Activated naive CD8-positive, alpha-beta T cell treated with anti-CD3 and anti-CD28 coated beads, Interleukin-2, amount 50 U/mL, for 16 hours (primary cell): ENCODE measurements at places on chromosomes 6 and 20.
A peak's percentile ranks its signal among the peaks of the same experiment; 100 is the strongest.

- DNase-seq = no peak
These were observed 219.8 kb downstream of the ERMARD start for GRCh38 chr6:169971081-169971861.

DNA sequence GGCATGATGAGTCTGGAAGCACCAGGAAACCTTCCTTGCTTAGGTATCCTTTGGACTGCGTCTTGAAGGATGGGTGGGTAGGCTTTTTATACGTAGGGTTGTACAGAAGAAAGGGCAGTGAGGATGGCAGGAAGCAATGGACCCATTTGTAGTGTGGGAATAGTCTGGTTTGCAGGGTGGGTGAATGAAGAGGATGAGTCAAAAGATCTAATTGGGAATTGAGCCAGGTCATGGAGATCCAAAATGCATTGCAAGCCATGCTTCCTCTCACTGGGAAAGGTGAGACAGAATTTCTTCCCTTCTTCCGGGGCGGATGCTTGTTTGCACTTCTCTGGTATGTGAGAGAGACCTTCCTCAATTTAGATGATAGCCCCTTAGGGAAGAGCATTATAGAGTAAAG lies 10.1 kb upstream of the BTBD3 start:
- DNase-seq = no peak

DNA sequence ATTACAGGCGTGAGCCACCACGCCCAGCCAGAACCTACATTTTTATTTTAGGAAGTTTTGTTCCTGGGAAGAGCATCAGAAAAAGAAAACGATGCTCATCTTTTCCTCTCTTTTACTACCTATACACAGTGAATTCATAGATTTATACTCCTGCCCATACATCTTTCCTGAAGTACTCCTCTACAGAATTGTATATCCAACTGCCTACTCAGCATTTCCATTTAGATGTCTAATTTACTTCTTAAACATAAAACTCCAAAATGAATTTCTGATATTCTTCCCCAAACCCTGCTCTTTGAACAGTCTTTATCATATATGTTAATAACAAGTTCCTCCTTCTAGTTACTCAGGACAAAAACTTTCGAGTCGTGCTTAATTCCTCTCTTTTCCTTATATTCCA lies 39.8 kb upstream of the RSPO3 start:
- DNase-seq = no peak

DNA sequence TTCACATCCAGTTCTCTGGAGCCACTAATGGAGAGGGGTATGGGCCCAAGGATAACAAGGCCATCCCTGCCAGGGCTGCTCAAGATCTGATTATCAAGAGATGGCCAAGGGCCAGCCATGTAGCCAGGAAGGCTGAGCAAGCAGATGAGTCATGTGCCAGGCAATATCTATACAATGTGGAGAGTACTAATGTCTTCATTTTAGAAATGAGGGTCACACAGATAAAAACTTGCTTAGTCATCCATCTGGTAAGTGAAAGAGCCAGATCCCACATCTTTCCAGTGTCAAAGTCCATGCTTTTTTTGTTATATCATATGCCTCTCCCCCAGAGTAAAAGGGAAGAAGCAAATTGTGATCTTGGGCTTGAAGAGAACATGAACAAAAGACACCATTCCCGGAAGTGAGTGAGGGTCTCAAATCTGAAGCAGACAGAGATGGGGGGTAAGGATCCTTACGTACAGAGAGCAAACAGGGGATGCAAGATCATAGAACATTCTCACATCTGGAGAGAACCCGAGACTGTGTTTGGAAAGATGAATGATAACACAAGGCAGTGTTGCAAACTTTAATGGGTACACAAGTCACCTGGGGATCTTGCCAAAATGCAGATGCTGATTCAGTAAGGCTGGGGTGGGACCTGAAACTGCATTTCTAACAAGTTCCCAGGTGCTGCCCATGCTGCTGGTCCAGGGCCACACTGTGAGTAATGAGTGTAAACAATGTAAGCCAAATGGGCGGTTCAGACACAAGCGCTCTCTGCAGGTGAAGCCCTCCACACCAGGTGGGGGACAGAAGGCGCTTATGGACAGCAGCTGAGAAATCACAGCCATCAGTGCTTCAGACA lies 20.0 kb upstream of the GSTA3 start:
- no peak for DNase-seq

GRCh38 chr20:35699957-35700624 lies 886 bp downstream of the ROMO1 start:
- no peak for DNase-seq

DNA sequence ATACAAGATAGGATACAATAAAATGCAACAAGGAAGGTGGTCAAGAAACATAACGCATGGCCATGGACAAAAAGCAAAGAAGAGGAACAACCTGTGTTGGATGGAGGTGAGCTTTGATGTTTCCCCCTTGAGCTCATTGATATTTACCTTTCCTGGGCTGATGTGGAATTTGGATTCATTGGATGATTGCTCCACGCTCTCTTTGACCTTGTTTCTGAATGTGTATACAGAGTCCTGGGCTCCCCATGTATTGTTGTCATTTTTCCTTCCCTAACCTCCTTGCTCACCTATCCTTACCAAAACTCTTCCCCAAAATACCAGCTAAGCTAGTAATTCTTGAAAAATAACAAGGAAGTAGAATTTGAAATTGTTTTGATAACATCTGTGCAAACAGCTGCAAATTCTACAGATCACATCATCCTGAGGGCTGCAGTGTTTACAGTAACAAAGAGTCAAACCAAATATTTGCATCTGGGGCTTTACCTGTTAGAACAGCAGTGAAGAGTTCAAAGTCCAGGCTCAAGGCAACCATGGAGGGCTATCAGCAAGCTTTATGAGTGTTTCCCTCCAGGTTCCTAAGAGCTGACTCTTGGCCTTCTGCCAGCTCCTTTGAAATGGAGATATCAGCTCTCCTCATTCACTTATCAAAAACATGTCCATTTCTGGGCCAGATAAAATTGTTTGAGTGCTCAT lies 214.3 kb upstream of the MARCKS start:
- DNase-seq = no peak

- no peak for DNase-seq
These were observed 67.8 kb upstream of the NHSL1 start for GRCh38 chr6:138567052-138567451.

- no peak for DNase-seq
These were observed 76.2 kb downstream of the ALDH8A1 start for GRCh38 chr6:134873500-134874388.

- peak; percentile 4 for DNase-seq
These were observed 44.1 kb downstream of the NHSL1 start for GRCh38 chr6:138454981-138455706.

GRCh38 chr6:156839591-156840001 lies 62.4 kb downstream of the ARID1B start:
- DNase-seq = no peak

GRCh38 chr6:129659590-129660345 lies 50.2 kb downstream of the ARHGAP18 start:
- no peak for DNase-seq

GRCh38 chr6:158624684-158625682 lies 19.6 kb downstream of the DYNLT1 start:
- no peak for DNase-seq

GRCh38 chr6:69871107-69871506 lies 4.8 kb downstream of the COL19A1 start:
- DNase-seq = no peak

DNA sequence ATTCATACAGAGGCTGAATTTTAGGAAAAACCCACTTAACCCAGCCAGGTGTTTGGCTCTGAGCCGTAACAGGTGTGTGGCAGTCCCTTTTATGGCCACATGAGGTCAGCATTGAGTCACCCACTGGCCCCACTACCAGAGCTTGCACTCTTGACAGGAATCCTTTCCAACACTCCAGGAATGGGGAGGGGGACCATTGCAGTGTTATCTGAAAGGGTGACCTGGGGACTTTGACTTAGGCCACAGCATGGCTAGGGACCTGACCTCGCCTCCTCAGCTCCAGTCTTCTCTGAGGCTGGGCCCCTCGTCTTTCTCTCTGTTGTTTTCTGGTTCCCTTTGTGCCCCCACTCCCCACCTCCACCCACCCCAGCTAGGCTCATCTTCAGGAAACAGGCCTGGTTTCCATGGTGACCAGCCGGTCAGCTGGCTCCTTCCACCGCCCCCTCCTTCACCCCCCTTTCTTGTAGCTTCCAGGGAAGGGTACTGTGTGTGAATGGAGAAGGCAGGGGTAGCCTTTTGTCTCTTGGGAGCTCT lies 2.1 kb upstream of the TMEM151B start:
- peak; percentile 32 for DNase-seq

DNA sequence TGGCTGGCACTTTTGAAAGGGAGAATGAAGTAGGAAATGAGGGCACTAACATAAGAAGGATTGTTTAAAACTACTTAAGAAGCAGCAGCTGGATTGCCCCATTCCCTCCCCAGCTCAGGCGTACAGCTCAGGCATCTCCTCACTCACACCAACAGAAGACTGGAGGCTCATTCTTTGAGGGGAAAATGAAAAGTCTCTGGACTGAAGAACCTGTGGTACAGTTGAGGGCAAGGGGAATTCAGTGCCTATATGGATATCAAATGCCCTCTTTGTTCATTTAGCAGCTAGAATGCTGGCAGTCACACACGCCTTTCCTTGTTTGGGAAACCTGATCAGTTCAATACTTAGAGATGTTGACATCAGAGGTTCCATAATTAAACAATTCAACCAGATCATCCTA lies 502.1 kb upstream of the SOX4 start:
- no peak for DNase-seq

GRCh38 chr20:56451056-56451765 lies 17.2 kb upstream of the RTF2 start:
- no peak for DNase-seq

- DNase-seq = no peak
These were observed 46.7 kb downstream of the LRRN4 start for GRCh38 chr20:6007094-6007528.

DNA sequence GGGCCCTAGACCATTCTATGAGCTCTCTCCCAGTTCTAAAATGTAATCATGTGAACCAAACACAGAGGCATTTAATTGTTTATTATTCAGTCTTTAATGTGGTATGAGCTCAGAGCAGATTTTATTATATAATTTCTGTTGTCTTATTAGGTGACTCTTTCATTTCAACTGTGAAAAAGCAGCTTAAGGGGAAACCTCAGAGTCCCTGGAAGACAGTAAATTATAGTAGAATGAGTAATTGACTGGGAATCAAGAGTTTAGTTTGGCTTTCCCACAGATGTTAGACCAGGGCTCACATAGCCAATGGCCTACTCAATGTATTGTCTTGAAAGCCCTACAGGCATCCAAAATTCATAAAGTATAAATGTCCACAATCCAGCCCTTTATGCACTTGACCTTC lies 390.4 kb upstream of the SLC35B3 start:
- no peak for DNase-seq

DNA sequence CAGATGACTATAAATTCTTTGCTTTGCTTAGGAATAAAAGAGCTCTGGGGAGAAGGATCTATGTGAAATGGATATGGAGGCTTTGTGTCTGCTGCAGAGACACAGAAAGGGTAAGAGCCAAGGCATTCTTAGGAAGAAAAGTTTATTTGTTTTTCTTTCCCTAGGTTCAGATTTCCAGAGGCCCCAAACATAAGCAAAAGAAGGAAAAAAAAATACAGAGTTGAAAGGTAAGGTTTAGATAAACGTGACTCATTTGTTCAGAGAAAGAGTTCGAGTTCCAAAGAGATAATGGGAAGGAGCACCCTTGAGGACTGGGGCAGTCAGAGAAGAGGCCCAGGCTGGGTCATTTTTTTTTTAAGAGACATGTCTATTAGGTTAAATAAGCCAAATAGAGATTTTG lies 27.4 kb upstream of the BMP5 start:
- DNase-seq = no peak

DNA sequence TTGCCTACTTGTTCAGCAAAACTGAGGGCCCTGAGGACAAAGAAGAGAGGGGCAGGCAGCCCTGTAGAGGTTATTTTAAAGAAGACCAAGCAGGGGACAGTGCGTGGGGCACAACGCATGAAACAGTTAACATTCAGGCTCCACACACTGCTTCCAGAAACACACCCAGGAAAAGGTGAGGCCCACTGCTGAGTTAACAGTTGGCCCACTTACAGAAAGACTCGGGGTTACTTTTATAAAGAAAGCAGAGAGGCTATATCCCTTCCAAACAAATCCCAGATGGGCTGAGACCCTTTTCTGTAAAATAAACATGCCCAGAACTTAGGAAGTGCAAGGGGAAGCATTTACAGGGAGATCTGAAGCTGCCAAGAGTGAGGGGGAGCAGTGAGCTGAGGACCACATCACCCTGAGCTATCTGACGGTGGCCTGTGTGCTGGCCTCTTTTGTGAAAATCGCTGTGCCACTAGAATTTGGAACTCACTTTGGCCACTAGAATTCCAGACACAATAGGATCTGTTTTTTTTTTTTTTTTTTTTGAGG lies 49.8 kb upstream of the SSTR4 start:
- DNase-seq = no peak

- DNase-seq = no peak
These were observed 10.6 kb downstream of the CTCFL start for GRCh38 chr20:57514273-57514751.
